ENCODE measurements at places on chromosomes 1 and 21.
A peak's percentile ranks its signal among the peaks of the same experiment; 100 is the strongest.

DNA sequence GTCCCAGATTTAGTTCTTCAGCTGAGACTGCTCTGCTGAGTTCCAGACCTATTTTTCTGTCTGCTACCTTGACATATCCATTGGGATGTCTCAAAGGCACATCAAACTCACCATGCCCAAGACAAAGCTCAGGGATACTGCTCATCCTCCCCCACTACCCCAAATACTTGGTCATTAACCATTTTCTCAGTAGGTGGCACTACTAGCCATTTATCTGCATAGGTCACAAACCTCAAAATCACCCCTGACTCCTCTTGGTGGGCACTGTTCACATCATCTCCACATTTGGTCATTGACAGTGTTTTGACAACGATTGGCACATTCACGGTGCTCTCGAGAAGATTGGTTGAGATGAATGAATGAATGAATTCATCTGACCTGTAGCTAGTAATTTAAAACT, 32.1 kb downstream of the CACNA1S start:
- DNase-seq = no peak

DNA sequence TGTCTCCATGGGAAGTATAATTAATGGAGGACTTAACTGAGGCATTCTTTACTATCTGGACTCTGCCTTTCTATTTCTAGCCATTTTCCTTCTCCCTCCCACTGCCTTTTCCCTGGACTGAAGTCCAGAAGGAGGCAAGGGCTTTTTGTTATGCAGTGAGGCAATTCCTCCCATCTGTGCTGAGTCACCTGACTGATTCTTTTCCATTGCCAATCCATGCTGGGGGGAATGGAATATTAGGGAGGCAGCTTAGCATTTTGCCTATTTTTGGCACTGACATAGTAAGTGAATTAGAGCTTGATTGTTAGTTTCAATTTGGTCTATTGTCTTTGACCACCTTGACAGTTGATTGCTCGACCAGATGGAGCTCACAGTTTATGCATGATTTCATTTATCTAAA, 1000.6 kb upstream of the PRMT6 start:
- no peak for DNase-seq

DNA sequence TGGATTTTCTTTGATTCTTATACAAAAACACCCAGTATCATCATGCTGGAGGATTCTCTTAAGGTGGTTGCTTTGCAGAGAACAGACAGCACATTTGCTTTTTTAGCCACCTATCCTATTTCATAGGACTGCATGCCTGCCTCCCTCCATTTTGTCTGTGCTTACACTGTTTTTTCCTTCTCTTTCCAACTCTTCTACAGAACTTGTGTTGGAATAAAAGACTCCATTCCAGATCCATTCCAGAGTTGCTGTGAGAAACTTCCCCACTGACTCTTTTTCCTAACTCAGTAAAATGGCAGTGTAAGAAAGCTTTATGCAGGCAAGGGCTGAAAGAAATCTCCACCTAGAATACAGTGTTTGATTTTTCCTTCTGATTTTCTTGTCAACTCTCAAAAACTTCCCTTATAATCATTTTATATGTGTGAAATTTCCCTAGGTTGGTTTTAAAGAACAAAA, 5.2 kb upstream of the ARID1A start:
- DNase-seq = no peak

DNA sequence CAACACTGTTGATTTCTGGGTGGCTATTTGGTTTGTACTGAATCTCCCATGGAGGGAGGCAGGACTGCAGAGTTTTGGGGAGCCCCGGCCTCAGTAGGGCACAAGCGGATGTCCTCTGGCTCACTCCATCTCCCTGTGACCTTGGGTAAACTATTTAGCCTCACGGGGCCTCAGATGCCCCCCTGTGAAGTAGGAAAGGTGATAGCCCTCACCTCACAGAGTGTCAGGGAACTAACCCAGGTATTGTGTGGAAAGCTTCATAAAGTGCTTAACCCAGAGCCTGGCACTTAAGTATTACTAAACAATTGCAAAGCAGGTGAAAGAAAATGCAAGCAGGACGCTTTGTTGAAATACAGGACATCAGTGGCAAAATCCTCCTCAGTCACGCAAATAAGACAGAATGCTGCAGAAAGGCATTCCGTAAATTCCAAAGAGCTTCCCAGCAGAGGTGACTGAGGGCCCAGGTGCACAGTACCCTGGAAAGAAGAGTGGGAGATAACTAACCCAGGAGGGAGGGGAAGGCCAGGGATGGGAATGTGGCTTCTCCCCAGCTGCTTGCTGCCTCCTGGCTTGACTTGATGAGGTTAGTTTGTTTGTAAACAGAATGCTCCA, 436.3 kb downstream of the PRDM2 start:
- DNase-seq = no peak

DNA sequence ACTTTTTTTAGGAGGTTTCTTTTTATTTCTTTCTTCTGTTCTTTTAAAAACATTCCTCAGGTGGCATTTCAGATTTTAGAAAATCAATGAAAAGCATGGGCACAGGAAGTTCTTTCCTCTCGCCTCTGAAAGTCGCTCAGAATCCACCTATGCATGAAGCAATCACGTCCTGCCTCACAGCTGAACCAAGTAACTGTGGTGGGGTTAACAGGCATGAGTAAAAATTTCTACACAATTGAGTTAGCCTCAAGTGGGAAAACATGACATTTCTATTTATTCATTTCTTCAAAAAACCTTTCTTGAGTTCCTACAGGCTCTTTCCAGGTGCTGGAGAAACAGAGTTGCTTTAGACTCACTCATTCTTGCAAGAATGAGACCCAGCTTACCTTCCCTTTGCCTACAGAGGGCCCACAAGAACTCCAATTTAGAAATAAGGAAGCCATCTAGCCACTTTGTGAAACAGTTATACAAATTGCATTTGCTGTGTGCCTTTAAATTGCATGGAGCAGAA, 508.9 kb upstream of the PKN2 start:
- DNase-seq = no peak

DNA sequence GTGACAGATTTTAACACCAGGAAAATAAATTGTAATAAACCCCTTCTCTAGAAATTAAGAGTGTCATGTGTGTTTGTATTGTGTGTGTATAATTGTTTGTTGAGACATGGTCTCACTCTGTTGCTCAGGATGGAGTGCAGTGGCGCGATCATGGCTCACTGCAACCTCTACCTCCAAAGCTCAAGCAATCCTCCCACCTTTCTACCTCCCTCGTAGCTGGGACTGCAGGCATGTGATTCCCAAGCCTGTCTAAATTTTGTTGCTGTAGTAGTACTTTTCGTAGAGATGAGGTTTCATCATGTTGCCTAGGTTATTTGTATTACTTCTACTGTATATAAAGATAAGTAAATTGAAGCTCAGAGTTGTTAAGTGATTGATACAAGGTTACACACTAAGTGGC, 68.5 kb upstream of the RAVER2 start:
- no peak for DNase-seq

- no peak for DNase-seq
These were observed 2.6 kb upstream of the LUZP1 start for GRCh38 chr1:23171181-23171755.

DNA sequence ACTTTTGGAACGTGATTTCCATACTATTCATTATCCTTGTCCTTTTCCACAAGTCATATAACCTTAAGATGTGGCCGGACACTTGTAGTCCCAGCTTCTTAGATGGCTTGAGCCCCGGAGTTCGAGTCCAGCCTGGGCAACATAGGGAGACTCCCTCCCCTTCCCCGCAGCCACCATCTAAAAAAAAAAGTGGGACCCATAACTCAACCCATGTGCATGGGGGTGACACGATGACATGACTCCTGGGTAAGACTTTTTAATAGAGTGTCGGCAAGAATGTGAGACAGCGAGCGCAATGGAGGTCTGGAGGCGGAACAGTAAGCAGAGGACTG, 25.7 kb downstream of the MIA3 start:
- no peak for DNase-seq

GRCh38 chr21:33259995-33260394, 6.2 kb upstream of the IL10RB start:
- DNase-seq = no peak

DNA sequence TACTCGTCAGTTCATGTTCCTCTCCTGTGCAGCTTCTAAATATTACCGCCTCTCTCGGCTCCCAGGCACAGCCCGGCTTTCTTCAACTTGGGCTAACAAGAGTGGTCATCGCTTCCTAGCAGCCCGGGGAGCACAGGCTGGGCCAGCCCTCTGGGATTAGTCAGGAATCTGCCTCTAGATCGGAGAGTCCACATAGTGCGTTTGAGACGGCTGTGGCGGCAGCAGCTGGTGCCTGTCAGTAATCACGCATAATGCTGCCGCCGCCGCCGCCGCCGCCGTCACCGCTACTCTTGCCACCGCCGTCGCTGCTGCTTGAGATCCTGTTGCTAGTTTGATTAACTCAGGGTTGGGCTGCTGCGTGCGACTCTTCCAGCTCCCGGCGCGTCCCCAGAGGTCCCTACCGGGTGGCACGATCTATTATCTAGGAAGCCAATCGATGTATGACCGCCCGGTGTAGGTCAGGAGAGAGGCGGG, at the start of gene RXRG:
Gene RXRG, minus strand, starts transcription at position 230 of the 474 bp plus-strand sequence. CDS start 233 bp downstream, outside the sequence.
- peak; percentile 34 for DNase-seq

DNA sequence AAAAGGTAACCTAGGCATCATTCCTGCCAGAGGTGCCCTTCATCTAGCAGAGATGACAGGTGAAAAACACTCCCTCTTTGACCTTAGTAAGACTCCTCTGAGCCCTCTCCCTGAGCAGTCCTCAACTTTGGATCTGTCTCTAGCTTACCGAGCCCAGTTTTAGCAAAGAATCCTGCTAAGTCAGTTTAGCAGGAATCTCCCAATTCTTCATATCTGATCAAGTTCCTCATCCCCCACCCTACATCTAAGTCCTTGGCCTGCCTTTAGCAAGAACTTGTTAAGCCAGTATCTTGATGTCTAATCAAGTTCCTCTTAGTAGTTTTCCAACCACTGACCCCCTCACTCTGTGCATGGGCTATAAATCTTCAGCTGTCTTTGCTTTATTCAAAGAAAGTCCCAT, 235.6 kb downstream of the OMA1 start:
- no peak for DNase-seq

Data from NCI-H187 (cell line).